Urinary bladder (tissue), 4 donors: ENCODE measurements at places on chromosomes 2 and 18.

DNA sequence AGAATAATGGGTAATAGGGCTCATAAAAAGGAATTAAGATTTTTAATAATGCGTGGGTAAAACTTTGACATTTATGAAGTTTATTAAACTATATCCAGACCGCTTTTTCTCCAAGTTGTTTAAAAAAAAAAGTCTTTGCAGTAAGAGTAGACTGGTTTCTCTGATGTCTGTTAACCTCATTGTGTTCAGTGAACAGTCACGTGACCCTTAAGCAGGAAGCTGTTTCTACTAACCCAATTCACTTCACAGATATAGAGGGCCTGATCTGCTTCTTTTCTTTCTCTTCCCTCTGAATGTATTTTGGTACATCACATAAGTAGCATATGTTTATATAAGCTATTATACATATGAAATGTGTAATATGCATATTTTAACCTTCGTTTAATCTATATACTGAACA is 1011.3 kb upstream of the CELF4 start:
- DNase-seq = no peak

DNA sequence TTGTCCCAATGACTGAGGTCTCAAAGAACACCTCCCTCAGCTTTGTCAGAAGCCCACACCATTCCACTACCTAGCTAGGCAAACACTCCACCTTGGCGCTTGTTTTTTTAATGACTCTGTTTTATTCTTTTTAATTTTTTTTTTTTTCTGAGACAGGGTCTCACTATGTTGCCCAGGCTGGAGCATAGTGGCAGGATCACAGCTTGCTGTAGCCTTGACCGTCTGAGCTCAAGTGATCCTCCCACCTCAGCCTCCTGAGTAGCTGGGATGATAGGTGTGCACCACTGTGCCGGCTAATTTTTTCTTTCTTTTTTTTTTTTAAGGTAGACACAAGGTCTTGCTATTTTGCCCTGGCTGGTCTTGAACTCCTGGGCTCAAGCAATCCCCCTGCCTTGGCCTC is 101.9 kb downstream of the SLC25A12 start:
- DNase-seq = no peak

- DNase-seq = no peak
Observed at GRCh38 chr2:179991344-179991743, 15.8 kb downstream of the CWC22 start.

GRCh38 chr2:223979730-223980396 is 22.6 kb downstream of the MRPL44 start:
- no peak for DNase-seq

DNA sequence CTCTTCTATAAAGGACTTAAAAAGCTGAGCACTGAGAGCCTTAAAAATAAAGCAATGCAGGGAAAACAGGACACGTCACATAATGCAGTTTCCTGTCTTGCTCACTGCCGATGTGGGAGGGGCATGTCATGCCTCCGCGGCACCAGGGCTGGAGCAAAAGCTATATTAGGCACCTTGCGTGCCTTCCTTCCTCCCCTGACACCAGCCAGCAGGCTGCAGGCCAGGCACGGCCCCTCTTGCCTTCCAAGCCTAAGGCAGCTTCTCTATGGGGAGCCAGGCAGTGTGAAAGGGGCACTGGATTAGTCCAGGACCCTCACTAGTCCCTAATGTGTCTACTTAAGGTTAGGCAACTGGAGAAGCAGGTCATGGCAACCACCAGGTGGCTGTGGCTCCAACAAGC is 26.3 kb downstream of the MRPL35 start:
- DNase-seq = no peak

DNA sequence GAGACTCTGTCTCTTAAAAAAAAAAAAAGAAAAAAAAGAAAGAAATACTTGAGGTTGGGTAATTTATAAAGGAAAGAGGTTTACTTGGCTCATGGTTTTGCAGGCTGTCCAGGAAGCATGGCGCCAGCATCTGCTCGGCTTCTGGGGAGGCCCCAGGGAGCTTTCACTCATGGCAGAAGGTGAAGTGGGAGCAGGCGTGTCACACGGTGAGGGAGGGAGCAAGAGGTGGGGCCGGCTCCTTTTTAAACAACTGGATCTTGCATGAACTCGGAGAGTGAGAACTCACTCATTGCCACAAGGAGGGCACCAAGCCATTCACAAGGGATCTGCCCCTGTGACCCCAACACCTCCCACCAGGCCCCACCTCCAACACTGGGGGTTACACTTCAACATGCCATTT is 30.6 kb downstream of the CYP26B1 start:
- no peak for DNase-seq

- DNase-seq = no peak
Observed at GRCh38 chr18:3411854-3412268, 38.1 kb upstream of the TGIF1 start.

- DNase-seq = no peak
Observed at GRCh38 chr2:154537024-154537423, 161.5 kb upstream of the KCNJ3 start.

DNA sequence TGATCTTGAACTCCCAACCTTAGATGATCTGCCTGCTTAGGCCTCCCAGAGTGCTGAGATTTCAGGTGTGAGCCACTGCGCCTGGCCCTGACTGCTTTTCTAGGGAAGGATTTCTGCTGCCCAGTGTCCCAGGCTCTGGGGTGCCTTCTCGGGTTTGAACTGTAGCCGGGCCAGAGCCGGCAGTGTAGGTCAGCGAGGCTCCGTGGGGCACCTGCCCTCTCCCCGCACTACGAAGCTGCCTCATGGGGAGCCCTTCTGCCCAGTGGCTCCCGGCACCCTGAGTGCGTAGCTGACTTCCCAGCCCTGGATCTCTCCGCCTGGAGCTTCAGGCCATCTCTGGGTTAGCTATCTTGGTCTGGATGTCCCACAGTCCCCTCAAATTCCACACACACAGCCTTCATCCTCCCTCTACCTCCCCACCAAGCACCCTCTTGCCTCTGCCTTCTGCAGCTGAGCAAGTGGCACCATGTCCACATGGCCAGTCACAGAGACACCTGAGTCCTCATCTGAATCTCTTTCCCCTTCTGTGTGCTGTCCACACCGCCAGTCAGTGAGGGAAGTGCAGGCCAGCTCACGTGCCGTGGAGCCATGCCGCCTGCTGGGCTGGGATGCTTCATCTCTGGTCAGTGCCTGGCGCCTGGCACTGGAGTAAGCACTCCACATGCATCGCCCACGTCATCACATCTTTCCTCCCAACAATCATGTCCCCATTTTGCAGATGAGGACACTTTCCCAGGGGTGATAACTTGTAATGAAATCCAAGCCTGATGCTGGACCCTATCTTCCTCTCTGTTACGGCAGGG is 69.2 kb downstream of the EDAR start:
- no peak for DNase-seq
